Ammon's horn (tissue), 1 donor: ENCODE measurements at places on chromosomes 12 and 14.

GRCh38 chr12:11761869-11762567 is 112.5 kb downstream of the ETV6 start:
- DNase-seq, result no peak

GRCh38 chr12:4829793-4830162 is 79.9 kb upstream of the KCNA1 start:
- no peak for DNase-seq

DNA sequence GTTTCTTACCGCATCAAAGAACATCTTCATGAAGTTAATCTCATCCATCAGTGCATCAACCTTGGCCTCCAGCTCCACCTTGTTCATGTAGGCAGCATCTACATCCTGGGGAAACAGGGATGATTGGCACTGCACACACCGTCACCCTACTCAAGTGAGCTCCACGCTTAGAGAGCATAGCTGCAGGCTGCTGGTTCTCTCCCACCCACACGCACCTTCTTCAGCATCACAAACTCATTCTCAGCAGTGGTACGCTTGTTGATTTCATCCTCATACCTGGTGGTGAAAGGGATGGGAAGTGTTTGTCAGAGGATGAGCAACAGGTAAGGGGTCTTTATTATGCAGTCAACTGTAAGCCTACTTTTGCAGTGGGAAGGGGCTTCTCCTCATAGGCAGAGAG is 2.3 kb downstream of the KRT5 start:
- DNase-seq, result no peak

DNA sequence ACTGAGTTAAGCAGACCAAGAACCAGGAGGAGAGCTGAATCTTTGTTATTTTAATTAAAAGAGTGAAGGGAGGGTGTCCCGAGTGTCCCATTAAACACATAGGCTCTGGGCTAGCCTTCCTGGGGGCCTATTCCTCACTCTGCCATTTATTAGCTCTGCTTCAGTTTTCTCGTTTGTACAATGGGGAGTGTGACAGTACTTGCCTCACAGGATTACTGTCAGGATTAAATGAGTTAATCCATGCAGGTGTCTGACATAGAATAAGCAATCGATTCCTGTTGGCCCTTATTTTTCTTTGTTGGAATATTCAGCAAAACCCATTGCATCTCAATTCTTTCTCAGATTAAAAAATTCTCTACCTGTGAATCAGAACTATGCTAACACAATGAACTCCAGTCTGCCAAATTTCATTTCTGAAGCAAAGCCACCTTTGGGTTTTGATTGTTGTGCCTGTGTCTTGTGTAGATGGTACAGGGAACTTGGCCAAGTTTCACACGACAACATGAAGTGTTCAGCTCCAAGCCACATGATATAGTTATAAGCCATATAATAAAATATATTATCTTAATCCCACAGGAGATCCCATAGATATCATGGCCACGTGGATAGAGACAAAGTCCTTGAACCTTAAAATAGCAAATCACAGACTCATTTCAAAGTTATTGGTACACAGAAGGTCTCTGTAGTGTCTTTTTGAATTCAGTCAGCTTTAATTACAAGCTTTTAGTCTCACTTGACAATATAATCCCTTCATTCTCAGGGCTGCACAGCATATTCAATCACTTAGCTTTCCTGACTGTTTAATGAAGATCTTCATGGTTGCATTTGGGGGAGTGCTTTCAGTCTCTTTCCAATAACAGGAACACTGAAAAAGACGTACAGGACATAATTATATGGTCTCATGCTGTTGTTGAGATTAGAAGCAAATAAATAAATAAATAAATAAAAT is 34.4 kb upstream of the CRY1 start:
- DNase-seq, result no peak

- DNase-seq, result peak; percentile 54
Measured at GRCh38 chr12:62865065-62865464, 69.9 kb downstream of the PPM1H start.

DNA sequence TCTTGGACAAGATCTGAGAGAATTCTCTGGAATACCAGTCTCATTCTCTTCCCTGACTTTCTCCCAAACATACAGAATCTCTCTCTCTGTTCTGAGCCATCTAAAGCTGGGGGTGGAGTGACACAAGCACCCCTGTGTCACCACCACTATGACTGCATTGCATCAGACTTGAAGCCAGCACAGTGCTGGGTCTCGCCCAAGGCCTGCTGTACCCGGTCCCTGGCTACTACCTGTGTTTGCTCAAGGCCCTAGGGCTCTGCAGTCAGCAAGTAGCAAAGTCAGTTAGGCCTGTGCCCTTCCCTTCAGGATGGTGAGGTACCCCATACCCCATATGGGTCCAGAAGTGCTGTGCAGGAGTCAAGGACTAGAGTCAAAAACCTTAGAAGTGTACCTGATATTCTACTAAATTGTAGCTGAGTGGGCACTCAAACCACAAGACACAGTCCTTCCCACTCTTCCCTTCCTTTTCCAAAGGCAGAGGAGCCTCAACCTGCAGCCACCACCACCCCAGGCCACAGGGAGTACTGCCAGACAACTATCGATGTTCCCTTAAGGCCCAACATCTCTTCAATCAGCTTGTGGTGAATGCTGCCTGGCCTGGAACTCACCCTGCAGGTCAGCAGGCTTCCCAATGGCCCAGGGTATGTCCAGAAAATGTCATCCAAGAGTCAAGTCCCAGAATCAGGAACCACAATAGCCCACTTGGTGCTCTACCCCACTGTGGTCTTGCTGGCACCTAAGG is 21.2 kb upstream of the RDH16 start:
- DNase-seq, result no peak

DNA sequence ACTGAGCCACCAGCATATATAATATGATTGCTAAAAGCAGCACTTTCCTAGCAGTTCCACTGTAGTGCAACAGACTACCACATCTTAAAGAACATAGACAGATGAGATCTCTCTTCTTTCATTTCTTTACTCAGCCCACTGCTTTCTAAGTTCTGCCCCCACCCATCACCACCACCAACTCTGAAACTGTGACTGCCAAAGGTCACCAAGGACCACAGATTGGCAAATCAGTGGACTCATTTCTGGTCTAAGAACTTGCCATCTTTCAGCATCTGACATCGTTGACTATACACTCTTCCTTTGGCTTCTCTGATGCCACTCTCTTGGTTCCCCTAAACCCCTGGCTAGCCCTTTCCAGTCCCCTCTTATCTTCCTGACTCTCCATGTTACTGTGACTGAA is 38.4 kb downstream of the IFNG start:
- DNase-seq, result no peak

GRCh38 chr12:98513379-98514322 is 1.7 kb upstream of the TMPO start:
- DNase-seq, result no peak

DNA sequence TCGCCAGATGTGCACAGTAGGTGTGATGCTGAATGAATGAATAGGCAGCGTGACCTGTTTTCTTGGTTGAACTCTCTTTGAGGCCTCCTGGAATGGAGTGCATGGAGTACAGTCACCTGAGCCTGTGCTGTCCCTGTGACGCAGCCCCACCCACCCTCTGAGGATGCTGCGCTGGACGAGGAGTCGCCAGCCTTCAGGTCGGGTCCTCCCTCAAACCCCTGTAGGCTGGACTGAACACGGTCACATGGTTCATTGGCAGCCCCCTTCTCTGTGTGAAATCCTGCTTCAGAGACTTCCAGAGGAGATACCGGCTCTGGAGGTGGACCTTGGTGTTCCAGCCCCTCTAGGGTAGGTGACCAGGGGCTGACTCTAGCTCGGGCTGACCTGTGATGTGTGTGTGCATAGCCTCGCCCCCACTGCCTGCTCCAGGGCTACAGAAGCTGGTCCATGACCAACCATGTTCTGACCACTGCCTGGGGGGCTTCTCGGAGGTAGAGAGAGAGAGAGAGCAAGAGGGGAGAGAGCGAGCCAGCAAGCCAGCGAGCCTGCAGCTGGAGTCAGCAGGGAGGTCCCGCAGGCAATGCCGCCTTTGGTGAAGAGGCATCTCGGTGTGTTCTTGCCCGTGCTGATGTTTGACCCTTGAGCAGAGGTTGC is 158.0 kb upstream of the RTL1 start:
- no peak for DNase-seq

DNA sequence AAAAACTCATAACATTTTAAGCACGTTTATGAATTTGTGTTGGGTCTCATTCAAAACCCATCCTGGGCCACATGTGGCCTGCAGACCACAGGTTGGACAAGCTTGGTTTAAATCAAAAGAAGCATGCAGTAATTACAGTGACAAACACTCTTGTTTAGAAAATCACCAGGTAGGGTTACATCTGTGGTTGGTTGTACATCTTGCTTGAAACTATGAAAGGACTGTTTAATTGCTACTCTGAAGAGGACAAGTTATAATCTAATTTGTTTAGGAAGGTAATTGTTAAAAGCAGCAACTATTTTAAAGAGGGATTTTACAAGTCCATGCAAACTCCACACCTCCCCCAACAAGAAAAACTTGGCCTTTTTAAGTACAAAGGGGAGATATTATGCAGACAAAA is 4.0 kb downstream of the TRIP11 start:
- DNase-seq, result no peak

GRCh38 chr14:40003773-40004172 is 571.5 kb upstream of the FBXO33 start:
- DNase-seq, result no peak

- no peak for DNase-seq
Measured at GRCh38 chr12:27076468-27076867, 5.9 kb downstream of the C12orf71 start.

DNA sequence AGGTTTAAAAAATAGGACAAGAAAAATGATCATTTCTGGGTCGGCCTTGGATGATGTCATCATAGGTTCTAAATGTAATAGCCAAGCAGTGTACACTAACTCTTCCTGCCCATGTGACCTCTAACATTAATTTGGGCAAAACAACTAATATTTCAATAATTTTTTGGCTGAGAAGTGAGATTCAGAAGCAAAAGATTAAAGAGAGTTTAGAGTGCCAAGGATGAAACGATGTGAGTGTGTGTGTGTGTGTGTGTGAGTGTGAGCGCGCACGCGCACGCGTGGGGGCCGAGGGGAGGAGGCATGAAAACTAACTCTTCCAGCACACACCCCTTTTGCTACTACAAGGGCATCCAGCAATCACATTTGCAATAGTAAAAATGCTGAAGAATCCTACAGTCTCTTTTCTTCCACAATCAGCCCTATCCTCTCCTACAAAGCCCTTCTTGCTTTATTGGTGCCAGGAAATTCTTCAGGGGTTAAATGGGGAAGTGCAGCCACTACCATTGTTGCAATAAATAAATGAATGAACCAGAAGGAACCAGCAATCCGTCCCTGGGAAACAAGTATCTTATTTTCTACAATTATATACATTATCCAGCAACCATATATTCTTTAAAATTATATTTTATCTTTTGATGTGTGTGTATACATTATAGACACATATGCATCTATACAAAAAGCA is 52.9 kb downstream of the PEBP1 start:
- DNase-seq, result peak; percentile 82

- no peak for DNase-seq
Measured at GRCh38 chr14:68583548-68584280, 209.2 kb downstream of the ZFP36L1 start.
